Renal cortical epithelial cell (primary cell): ENCODE measurements at places on chromosomes 2 and 18.

DNA sequence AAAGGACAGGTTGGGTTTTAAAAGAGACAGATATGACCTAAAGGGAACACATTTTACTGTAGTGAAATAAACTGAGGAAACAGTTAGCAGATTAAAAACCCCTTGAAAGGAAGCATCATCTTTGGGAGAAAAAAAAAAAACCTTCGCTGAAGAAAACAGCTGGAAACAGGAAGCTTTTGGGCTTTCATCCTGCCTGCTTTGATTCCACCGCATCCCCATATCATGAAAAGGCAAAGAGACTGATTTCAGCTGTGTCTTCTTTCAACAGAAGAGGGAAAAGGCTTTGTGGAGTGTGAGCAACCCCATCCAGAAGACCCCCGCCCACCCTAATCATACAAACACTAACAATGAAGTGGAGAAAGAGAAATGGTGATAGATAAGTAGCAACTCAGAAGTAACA lies 86.4 kb downstream of the TCF4 start:
- no peak for DNase-seq

- DNase-seq, result no peak
These were observed 63.2 kb downstream of the MOGAT1 start for GRCh38 chr2:222734703-222735014.

GRCh38 chr18:42578792-42579191 lies 536.7 kb downstream of the RIT2 start:
- peak; percentile 91 for DNase-seq

- DNase-seq, result no peak
These were observed 32.5 kb downstream of the HPCAL1 start for GRCh38 chr2:10335046-10335840.

- DNase-seq, result no peak
These were observed 53.5 kb upstream of the UBE2F start for GRCh38 chr2:237913193-237913917.
